ENCODE measurements at places on chromosomes 12 and 14. TPM values are rescaled to one million over a fixed set of nuclear protein-coding genes. Genes with fewer than 3 reads are reported as not detected.

GRCh38 chr14:87343652-87344051 lies 649.3 kb downstream of the GALC start:
- no peak for DNase-seq

- DNase-seq = no peak
These were observed 55.9 kb downstream of the CCDC92 start for GRCh38 chr12:123916729-123917128.

Gene CCDC85C
- 7.4 TPM for total RNA-seq

Gene GPR84
- not detected for total RNA-seq

- DNase-seq = no peak
These were observed 240.1 kb upstream of the SRRM4 start for GRCh38 chr12:118741194-118741593.

- no peak for DNase-seq
These were observed 29.4 kb upstream of the SLC38A1 start for GRCh38 chr12:46298261-46298660.

Gene PRKCH
- 0.97 TPM for total RNA-seq

DNA sequence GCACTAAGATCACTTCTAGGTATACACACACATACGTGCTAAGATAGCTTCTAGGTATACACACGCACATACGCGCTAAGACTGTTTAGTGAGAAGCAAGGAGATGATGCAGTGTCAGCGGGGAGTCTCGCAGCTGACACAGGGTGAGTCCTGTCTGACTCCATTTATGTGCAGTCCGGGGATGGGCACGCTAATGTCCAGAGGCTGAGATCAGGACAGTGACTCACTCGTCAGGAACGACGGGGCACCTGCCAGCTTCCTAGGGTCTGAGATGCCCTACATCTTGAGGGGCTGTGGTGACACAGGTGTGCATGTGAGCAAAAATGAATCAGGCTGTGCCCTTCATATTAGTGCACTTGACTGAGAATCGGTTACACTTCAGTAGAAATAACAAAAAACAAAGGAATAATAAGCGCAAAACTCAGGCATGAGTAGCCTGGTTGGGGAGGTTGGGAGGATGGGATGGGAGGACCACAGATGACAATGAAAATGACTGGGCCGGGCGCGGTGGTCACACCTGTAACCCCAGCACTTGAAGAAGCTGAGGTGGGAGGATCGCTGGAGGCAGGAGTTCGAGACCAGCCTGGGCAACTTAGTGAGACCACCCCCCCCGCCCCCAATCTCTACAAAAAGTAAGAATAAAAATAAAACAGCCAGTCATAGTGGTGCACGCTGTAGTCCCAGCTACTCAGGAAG lies 29.1 kb upstream of the ULK1 start:
- no peak for DNase-seq

Gene GCH1
- total RNA-seq = 9.1 TPM

GRCh38 chr14:90517076-90517841 lies 120.4 kb downstream of the CALM1 start:
- DNase-seq = no peak

- DNase-seq = no peak
These were observed 380.0 kb downstream of the ATP23 start for GRCh38 chr12:58321414-58321813.

GRCh38 chr12:5013266-5013730 lies 30.4 kb upstream of the KCNA5 start:
- no peak for DNase-seq

Gene MORN3
- total RNA-seq = 0.32 TPM

DNA sequence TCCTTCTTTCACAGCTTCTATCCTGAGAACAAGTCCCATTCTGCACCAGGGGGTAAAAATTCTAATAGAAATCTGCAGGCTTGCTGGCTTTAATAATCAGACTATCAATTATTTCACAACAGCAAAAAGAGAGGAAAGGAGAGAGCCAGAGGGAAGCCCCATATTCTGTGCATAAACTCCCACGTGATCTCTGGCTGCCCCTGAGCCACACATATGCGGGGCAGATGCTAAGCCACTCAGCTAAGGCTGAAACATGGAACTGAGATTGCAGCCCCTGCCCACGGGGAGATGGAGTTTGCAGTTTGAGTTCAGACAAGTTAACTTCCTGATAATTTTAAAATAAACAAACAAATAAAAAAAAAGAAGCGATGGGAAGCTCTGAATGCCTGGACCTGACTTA lies 254.4 kb upstream of the CCDC196 start:
- DNase-seq = no peak

GRCh38 chr12:108133482-108133881 lies 4.4 kb downstream of the WSCD2 start:
- no peak for DNase-seq

- peak; percentile 59 for DNase-seq
These were observed 143.0 kb upstream of the DDHD1 start for GRCh38 chr14:53295985-53296582.

DNA sequence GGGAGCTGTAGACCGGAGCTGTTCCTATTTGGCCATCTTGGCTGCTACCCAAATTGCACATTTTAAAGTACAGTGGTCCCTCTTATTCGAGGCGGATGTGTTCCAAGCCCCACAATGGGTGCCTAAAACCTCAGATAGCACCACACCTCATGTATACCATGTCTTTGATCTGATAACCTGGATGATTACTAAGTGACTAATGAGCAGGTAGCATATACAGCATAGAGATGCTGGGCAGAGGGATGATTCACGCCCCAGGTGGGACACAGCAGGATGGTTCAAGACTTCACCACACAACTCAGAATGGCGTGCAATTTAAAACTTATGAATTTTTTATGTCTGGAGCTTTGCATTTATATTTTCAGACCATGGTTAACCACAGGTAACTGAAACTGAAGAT lies 255.0 kb downstream of the AKAP6 start:
- no peak for DNase-seq

- no peak for DNase-seq
These were observed 53.4 kb downstream of the ZFC3H1 start for GRCh38 chr12:71610031-71610795.

Gene CAPZA3
- not detected for total RNA-seq

- no peak for DNase-seq
These were observed 742.8 kb upstream of the TBX3 start for GRCh38 chr12:115426732-115427131.

DNA sequence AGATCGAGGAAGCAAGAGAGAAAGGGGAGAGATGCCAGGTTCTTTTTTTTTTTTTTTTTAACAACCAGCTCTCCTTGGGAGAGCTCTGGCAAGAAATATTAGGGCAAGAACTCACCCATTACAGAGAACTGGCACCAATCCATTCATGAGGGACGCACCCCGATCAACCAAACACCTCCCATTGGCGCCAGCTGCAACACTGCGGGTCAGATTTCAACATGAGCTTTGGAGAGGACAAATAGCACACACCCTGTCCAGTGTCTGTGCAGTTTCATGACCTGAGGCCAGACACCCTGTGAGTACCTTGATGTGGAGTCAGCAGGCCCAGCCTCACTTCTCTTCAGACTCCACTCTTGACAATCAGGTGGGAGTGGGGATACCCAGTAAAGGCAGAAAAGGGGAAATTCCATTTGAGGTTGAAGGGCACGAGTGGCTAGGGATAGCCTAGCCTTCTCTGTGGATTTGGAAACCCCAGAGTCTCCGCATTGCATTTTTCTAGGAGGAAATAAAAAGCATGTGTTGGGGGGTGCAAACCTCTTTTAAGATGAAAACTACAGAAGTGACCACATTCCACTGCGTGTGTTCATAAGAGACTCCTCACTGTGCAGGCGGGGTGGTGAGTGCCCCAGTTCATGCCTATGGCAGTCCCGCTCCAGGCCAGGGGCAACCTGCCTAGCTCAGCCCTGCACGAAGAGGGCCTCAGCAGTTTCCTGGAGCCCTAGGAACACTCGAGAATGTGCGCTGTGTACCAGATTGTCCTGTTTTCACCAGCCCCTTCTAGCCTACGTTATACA lies 42.4 kb upstream of the GPATCH2L start:
- DNase-seq = no peak

GRCh38 chr14:56539862-56540261 lies 39.7 kb upstream of the TMEM260 start:
- DNase-seq = no peak

GRCh38 chr14:54589076-54589475 lies 22.1 kb downstream of the SAMD4A start:
- DNase-seq = no peak

- DNase-seq = no peak
These were observed 2.7 kb downstream of the CHST11 start for GRCh38 chr12:104459368-104459909.

Data from fibroblast of villous mesenchyme (primary cell).